Anterior cingulate cortex (tissue), 58 donors: ENCODE measurements at places on chromosomes 7 and 10.

DNA sequence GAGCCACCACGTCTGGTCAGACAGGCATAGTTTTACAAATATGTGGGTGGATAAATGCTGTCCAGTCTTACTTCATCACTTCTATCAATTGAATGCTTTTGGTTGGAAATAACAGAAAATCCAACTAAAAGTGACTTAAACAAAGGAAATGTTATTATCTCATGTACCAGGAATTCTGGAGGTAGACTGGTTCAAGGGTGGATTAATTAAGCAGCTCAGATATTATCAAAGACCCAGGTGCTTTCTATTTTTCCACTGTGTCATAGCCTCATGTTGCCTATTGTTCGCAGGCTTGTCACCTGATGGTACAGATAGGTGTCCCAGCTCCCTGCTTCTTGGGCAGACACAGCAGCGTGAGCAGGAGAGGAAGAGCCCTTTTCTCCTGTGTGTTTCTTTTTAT lies 156.1 kb upstream of the CTBP2 start:
- no peak for DNase-seq

GRCh38 chr7:94088560-94088959 lies 84.4 kb upstream of the BET1 start:
- DNase-seq: no peak

DNA sequence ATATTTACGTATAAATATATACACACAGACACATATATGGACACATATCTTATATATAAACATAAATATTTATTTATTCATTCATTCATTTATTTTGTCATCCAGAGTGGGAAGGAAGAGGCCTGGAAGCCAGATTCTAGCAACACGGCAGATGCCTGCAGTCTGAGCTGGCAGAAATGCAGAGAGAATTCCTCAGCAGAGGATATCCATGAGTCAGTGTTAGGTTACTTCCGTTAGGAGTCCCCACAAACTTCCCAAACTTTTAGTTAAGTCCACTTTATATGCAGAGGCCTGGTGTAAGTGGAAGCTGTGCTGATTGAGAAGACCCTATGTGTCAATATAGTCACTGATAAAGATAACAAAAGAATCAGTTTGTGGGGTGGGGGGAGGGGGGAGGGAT lies 89.6 kb downstream of the PPP1R17 start:
- no peak for DNase-seq

- DNase-seq: no peak
Measured at GRCh38 chr7:157058701-157059100, 48.2 kb upstream of the MNX1 start.

- DNase-seq: no peak
Measured at GRCh38 chr7:152899548-152900109, 140.1 kb downstream of the ACTR3B start.

DNA sequence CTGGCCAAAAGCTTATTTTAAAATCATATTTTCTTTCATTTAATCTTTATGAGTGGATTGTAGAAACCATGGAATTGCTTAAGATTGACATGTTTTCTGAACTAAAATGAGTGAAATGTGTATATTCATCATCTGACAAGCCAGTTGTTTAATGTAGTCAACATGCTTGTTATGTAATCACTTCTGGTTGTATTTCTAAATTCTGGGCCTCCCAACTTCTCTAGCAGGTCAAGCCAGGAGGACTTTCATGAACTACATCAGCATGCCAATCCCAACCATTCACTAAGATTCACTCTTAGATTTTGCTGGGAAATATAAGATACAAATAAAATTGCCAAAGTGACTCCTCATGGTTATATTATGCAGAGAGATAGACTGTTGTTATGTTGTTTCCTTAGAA lies 21.1 kb upstream of the MAP3K8 start:
- no peak for DNase-seq

- no peak for DNase-seq
Measured at GRCh38 chr10:80540981-80541750, 3.5 kb downstream of the SH2D4B start.

DNA sequence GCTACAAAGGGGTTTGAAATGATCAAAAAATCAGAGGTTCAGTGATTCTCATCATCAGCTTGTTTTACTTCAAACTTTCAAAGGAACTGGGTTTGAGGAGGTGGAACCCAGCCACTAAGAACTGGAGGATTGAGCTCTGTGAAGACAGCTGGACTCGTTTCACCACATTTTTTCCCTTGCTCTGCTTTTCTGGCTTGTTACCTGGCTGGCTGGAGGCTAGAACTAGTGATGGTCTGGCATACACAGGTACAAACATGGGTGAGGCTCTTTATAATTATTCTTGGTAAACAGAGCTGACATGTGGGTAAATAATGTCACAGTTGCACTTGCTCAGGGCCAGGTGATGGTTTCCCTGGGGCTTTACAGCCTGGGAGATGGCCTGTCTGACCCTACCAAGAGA lies 352.5 kb downstream of the FGFR2 start:
- DNase-seq: no peak
